Glomerular endothelial cell (primary cell): ENCODE measurements at places on chromosomes 2 and 18. TPM values are rescaled to one million over a fixed set of nuclear protein-coding genes. Genes with fewer than 3 reads are reported as not detected.

Gene MYO7B
- total RNA-seq, result 0.05 and 1.2 TPM in 2 replicates

Gene EDAR
- total RNA-seq, result 0.05 TPM in 1 of 2 replicates, not detected in the other

Gene PFN4
- total RNA-seq, result 2.7 TPM in 1 of 2 replicates, not detected in the other

Gene ZC3H6
- 2.5 and 3.2 TPM in 2 replicates for total RNA-seq

Gene IER3IP1
- 15.9 and 18.3 TPM in 2 replicates for total RNA-seq

Gene NYAP2
- not detected in 2 replicates for total RNA-seq

Gene PLCL1
- total RNA-seq, result 5.0 and 5.3 TPM in 2 replicates

Gene CTLA4
- not detected in 2 replicates for total RNA-seq

Gene UGT1A8
- total RNA-seq, result not detected in 2 replicates

Gene ALPG
- total RNA-seq, result not detected in 2 replicates

Gene RBMS1
- total RNA-seq, result 55.8 and 69.7 TPM in 2 replicates

Gene CDH20
- total RNA-seq, result 0.24 TPM in 1 of 2 replicates, not detected in the other

Gene TMEM87B
- total RNA-seq, result 23.6 and 27.9 TPM in 2 replicates

Gene FLACC1
- 0.15 and 0.23 TPM in 2 replicates for total RNA-seq

Gene COLEC12
- total RNA-seq, result 13.2 and 31.7 TPM in 2 replicates

Gene ABCB6
- total RNA-seq, result 11.8 and 17.8 TPM in 2 replicates

- DNase-seq, result no peak
These were observed 11.8 kb downstream of the SERPINB8 start for GRCh38 chr18:63981719-63982118.

GRCh38 chr2:219893541-219893940 lies 266.1 kb downstream of the SLC4A3 start:
- no peak for DNase-seq

DNA sequence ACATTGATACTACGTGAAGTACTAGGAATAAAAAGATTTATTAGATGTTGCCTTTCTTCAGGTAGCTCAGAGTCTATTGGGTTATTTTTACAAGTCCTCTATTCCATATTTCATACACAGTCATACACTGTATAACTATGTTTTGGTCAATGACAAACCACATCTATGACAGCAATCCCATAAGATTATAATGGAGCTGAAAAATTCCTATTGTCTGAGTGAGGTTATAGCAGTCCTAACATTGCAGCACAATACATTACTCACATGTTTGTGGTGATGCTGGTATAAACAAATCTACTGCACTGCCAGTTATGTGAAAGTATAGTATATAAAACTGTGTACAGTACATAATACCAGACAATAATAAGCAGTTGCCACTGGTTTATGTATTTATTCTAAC lies 595.1 kb downstream of the MBD2 start:
- no peak for DNase-seq

DNA sequence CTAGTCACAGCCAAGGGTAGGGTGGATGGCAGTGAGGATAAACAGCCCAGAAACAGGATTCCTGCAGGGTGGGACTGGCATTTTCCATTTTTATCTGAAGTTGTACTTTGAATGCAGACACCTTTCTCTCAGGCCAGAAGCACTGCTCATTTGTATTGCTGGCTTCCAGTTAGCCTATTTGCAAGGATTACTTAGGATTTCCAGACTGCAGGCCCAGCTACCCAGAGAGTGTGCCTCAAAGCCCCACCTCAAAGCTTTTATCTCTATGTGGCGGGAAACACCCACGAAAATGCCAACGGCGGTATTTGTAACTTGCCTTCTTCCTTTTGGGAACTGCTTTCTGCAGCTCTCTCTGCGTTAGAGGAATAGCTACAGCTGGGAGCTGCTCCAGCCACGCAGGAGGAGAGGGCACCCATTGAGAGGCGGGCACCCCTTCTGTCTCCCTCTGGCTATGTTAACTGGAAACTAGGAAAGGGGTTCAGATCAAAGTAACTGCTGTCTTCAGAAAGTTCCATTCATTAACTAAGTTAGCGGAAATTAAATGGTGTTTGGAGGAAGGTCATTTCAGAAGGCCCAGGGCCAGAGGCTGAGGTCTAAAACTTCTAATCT lies 144.9 kb downstream of the TGIF1 start:
- DNase-seq, result no peak

GRCh38 chr2:71256421-71256820 lies 29.5 kb upstream of the PAIP2B start:
- no peak for DNase-seq

- DNase-seq, result peak; percentile 90
These were observed 77.3 kb upstream of the RPL31 start for GRCh38 chr2:100924520-100925451.

DNA sequence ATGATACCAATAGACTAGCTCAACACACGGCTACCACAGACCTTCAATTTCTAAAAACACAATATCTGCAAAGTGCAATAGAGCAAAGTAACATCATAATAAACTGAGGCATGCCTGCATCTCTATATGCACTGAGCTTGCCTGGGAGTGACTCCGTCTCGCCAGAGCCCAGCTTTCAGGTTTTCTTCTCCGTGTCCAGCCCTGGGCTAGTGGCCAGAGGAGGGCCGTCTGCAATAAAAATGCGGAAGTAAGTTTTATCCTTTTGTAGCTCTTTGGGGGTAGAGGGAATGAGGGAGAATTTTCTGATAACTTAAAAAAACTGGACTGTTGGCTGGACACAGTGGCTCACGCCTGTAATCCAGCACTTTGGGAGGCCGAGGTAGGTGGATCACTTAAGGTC lies 41.0 kb upstream of the GPR17 start:
- DNase-seq, result no peak

GRCh38 chr2:171210864-171211431 lies 50.3 kb upstream of the TLK1 start:
- DNase-seq, result no peak

- no peak for DNase-seq
These were observed 245.9 kb upstream of the PXDN start for GRCh38 chr2:1990151-1990589.

GRCh38 chr18:23722646-23723045 lies 33.4 kb downstream of the LAMA3 start:
- no peak for DNase-seq

DNA sequence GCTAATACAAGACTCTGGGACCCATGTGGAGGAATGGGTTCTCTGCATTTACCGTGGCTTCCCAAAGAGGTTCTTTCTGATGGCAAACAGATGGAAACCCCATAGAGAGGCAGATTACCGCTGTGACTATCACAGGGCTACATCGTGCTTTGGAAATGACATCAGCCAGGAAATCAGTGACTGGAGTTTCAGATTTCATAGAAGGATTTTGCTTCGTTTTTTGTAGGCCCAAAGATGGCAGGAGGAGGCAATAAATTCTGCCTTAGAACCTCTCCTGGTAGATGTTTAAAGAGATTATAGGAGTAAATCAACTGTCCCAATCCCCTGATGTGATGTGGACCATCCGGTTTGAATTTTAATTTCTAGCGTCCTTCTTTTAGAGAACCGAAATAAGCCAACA lies 214.1 kb downstream of the AGPS start:
- no peak for DNase-seq

DNA sequence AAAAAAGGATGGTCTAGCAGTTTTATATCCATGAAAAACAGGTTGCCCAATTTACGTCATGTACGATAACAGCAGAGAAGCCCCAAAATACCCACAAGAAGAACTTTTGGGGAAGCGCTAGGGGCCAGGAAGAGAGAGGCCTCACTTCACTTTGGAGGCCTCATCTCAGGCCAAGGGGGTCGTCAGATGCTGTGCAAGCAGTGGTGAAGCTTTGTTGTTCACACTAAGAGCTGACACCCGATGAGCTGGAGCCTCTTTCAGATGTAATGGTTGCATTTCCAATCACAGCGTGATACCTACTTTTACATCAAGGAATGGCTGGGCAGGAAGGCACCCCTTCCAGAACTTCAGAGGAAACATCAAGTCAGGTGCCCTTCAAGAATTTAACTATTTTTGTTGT lies 242.3 kb upstream of the PXDN start:
- no peak for DNase-seq

GRCh38 chr2:177474998-177475397 lies 82.4 kb downstream of the AGPS start:
- peak; percentile 75 for DNase-seq

DNA sequence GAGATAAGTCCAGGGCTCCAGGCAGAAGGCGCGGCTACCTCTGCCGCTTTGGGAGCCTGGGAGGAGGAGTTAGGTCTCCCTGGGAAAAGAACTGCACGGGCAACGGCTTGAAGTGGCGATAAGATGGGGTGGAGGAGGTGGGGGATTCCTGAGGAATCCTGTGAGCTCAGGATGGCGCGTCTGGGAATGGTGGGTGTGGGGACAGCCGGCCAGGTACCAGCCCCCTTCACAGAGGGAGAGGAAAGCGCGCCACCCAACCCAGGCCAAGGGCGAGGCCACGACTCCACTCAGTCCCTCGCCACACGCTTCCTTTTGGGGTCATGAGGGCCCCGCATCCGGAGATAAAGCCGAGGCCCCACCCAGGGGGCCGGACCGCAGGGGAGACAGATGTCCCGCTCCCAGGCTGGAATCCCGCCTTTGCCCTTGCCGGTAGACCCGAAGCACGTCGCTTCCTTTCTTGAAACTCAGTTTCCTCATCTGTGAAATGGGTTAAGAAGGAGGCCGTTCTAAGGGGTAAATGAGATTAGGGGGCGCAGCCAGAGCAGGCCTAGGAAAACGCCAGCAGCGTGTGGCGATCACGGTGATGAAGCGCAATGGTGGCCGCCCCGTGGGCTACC lies 1.7 kb upstream of the CTDSP1 start:
- no peak for DNase-seq

- DNase-seq, result no peak
These were observed 44.7 kb upstream of the DNAH7 start for GRCh38 chr2:196113061-196113974.

GRCh38 chr2:196783431-196784094 lies 15.9 kb downstream of the GTF3C3 start:
- DNase-seq, result no peak

DNA sequence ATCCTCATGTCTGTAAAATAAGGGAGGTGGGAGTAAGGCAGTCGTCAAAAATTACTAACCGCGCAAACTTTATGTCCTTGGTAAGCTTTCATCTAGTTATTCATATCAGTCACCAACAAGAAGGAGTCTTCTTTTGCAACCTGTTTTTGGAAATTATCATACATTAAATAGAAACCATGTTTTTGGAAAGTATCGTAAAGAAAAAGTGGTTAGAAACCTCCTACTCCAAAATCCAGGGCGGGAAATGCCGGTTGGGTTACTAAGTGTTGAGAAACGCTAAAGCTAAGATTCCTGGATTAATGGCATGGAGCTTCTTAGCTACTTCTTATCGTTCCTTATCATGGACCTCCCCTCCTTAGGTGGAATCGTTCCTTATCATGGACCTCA lies 778 bp downstream of the BBS5 start:
- DNase-seq, result no peak

GRCh38 chr2:227713291-227713690 lies 4.5 kb downstream of the SLC19A3 start:
- DNase-seq, result no peak

DNA sequence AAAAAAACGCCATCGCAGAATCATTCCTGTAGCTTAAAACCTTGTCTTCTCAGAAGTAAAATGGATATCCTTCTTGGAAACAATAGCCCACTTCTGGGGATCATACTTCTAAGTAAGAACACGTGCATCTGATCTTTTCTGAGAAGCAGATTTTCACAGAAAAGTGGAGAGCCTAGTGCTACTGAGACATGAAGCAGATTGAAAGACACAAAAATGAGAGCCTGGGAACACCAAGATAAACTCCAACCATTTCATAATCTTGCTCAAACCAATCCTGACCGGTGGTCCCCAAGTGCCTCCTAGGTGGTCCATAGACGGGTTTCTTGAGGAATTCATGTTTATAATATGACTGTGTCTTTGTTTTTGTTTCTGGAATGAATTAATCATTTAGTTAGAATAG lies 191.2 kb downstream of the IRS1 start:
- no peak for DNase-seq
